AG04450 (cell line): ENCODE measurements at places on chromosomes 1 and 21.

DNA sequence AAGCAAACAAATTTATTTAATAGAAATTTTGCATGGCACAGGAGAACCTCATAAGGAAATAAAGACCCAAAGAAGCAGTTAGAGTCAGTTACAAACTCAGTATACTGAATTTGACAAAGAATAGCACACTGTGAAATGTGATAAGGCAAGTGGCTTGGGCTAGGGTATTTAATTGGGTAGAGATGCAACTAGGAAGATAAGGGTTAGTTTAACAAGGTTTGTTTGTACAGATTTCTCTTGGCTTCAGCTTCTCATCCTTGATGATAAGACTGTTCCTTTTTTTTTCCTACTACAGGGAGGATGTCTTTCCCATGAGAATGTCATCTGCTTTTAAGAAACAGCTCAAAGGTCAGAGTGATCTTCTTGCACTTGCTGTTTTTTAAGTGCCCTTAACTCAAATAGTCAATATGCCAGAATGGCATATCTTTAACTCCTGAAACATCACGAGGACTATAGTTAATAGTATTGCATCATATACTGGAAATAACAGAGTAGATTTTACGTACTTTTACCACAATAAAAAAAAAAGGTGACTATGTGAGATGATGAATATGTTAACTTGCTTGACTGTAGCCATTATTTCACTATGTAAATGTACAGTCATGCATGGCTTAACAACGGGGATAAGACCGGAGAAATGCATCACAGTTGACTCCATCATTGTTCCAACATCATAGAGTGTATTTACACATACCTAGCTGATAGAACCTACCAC is 9.2 kb upstream of the TRAF3IP3 start:
- DNase-seq = no peak

GRCh38 chr21:35779690-35780570 is 280.4 kb downstream of the SETD4 start:
- DNase-seq = peak; percentile 38

GRCh38 chr1:201180141-201180540 is 10.5 kb upstream of the IGFN1 start:
- DNase-seq = no peak

DNA sequence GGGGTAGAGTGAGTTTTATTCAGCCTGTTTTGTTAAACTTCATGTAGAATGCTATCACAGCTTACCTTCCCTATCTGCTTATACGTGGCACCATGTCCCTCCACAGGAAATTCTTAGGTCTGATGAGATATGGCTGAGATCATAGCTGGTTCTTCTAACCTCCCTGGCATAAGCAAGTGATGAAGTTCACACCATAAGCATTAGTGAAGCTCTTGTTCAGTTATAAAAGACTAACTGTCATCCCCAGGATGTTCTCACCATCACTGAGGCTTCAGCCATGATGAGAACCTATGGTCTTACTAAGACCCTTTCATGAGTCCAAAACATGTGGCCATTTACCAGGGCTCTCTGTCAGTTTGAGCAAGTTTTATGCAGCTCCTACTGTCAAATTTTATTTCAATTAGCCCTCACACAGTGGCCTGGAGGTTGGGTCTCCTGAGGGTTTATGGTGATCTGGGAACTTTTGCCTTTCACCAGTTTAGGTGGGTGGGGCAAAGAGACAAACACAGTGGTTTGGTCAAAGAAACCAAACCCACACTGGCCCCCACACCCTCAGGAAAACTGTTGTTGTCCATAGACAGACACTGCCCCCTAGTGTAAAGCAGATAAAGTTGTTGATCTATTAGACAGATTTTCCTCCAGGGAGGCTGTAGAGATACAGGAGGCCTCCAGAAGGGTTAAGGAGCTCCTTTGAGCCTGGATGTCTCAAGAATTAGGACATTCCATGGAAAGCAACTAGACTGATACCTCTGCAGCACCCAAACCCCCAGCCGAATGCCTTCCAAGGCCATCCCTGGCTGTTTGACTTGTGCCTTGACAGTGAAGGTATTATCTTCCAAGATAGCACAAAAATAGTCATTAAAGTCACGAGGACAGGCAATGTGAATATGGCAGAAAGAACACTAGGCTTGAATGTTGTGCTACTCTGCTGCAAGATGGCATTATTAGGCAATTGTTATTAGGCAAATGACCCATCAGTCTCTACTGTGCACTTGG is 5.0 kb downstream of the SLC22A15 start:
- no peak for DNase-seq

DNA sequence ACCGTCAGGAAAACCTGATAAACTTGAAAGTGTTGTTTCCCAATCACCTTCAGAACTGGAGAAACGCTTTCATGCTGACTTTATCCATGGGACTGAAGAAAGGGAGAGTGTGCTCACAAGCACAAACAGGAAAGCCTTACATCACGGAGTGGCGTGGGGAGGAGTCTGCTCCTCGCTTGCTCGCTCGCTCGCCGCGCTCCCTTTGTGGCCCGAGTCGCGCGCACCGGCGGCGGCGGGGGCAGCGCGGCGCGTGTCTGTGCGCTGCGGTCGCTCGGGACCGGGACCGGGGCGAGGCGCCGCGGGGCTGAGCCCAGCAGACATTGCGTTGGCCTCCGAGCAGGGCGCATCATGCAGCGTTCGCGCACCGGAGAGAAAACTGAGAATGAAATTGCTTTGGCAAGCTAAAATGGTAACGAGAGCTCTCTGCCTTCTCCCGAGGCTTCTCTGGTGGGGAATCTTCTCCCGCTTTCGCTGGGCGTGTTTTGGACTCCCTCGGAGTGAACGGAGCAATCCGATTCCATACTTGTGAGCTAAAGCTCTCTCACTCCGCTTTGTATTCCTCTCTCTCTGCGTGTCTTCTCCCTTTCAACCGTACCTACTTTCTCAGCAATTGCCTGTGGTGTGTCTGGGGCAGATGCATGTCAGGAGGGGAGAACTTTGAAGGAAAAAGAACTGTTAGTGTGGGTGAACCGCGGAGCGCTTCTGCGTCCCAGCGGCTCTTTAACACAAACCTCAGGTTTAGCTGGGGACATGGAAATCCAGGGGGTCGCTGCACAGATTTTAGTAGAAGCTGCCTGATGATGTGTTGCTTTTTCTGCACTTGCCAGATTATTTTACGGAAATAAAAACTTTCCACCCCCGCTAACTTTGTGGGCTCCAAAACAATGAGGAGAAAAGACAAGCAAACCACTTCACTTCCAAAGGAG is at the start of gene RGL1:
Gene RGL1, plus strand, starts transcription at position 205 of the 926 bp plus-strand sequence. Its CDS starts 178 bp downstream, at position 383.
- no peak for DNase-seq

- peak; percentile 74 for DNase-seq
These were observed 14.9 kb upstream of the IER5 start for GRCh38 chr1:181073638-181074037.

- DNase-seq = no peak
These were observed 29.5 kb upstream of the ABCG1 start for GRCh38 chr21:42189431-42189830.

DNA sequence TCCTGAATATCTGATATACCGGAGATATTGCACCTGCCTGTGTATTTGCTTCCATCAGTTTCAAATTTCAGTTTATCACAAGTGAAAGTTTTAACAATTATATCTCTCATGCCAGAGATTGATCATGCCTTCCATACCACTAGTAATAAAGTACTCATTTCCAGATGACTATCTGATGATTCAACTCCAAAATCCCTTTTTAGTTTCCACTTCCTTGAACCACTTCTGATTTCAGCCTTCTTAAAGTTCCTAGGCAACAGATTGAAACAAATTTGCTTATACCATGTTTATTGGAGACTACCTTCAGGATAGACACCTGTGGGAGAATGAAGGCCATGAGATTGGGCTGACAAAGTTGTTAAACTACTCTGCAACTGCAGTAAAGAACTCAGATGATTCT is 21.5 kb upstream of the COL11A1 start:
- DNase-seq = no peak

- no peak for DNase-seq
These were observed 26.9 kb downstream of the SOD1 start for GRCh38 chr21:31686272-31686915.

- no peak for DNase-seq
These were observed 74.2 kb upstream of the QSOX1 start for GRCh38 chr1:180080439-180080838.

GRCh38 chr21:44574457-44575306 is 1.2 kb downstream of the KRTAP10-4 start:
- DNase-seq = no peak

GRCh38 chr1:64934878-64935275 is 31.5 kb downstream of the JAK1 start:
- no peak for DNase-seq

DNA sequence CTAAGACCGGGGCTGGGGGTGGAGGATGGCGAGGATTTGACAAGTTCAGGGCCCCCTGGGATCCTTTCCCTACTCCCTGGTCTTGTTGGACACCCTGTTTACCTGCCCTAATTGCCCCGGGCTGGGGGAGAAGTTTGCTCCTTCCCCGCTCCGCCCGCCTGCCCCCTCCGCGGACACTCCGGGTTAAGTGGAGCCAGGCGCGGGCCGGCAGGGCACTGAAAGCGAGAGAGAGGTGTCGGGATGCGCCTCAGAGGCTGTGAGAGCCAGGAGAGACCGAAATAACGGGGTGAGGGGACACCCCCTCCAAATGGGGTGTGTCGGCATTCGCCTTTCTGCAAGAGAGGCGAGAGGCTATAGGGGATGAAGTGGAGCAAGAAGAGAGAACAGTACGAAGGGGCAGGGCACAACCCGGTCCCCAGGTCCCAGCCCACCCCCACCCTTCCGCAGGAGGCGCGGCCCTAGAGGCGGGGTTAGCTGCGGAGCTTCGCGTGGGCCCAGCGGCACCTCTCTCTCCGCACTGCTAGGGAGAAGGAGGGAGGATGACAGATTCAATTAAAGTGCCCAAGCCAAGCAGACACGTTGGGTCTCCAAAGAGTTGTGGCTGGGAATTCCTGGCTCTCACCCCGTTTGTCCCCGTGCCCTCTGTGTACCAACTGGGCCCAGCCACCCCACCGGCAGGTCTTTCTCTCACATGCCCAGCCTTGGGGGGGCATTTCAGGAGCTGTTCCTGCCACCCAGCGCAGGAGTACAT is 3.8 kb downstream of the EFNA3 start:
- no peak for DNase-seq

- no peak for DNase-seq
These were observed 225.7 kb upstream of the KCNK2 start for GRCh38 chr1:214856843-214857242.

DNA sequence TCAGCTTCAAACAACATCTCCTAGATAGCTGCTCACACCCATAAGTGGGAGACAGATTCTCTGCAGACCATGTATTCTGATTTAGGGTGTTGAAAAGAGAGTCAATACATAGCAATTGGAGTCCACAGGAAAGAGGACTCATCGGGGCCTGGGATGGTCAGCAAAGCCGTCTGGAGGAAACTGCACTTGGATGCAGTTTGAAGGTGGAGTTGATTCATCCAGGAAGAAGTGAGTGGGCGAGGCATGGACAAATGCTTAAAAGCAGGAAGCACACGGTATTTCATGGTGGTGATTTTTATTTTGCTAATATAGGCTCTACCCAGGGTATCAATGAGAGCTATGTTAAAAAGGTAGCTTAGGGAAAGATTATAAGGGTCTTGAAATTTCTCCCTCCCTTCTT is 36.8 kb upstream of the DIRAS3 start:
- no peak for DNase-seq

DNA sequence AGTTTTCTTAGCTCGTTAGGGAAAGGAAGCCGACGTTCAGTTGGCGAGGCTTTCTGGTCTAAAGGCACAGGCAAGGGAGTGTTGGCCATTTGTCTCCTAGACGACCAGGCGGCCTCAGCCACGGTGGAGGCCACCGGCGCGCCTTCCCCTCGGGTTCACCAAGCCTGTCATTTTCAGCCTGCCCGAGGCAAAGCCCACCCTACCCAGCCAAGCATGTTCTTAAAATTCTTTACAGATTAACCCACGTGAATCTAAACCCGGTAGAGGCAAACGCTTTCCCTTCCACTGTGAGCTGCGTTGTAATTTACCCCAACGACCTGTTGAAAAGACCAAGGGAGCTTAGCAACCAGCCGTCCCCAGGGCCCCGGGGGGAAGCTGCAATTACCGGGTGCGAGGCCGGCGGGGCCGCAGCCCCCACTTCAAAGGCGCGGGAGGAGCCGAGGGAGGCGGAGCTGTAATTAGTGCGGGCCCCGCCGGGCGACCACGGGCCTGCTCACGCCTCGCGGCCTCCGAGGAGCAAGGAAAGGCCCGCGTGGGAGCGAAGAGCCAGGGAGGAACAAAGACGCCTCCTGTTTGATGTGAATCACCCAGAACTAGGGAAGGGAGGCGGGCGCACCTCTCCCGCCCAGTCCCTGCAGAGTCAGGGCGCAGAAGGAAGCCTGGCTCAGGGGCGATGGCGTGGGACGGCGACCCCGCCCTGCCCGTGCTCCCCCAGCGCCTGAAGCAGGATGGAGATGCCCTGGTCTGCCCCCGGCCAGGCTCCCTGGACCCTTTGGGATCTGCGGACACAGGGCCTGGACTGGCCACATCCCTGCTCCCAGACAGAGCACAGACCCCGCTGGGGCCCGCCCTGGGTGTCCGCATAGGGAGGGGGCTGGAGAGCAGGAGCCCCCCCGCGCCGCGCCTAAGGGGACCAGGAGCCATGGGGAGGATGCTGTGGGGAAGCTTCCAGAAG is 12.1 kb upstream of the TSPEAR start:
- no peak for DNase-seq

DNA sequence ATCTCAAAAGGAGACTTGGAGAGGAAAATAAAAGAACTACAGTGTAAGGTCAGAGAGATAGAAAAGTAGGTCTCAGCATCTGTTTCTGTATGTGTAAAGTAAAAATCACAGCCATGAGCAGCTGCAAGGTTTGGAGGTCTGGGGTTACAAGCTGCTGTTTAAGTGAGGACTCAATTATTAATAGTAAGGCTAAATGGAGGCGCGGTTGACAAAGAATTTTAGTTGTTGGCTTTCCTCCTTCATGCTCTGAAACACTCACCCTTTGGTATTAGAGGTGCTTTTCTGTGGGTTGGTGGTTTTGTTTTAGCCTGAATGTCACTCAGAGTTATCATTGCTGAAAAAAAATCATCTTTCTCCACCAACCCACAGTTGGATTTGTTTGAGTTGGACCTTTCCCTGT is 59.8 kb upstream of the HAO2 start:
- no peak for DNase-seq

DNA sequence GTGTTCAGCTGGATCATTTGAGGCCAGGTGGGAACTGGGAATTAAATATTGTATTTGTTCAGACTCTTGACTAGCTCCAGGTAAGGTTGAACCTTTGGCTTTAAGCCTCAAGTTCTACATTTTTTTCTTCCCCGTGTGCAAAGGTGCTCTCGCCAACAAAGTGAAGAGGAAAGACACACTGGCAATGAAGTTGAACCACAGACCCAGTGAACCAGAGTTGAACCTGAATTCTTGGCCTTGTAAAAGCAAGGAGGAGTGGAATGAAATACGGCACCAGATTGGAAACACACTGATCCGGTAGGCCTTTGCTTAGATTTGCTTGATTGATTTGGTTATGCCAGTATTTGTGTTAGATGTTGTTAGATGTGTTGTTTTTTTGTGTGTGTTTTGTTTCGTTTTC is 25.5 kb upstream of the RCC1 start:
- DNase-seq = no peak

DNA sequence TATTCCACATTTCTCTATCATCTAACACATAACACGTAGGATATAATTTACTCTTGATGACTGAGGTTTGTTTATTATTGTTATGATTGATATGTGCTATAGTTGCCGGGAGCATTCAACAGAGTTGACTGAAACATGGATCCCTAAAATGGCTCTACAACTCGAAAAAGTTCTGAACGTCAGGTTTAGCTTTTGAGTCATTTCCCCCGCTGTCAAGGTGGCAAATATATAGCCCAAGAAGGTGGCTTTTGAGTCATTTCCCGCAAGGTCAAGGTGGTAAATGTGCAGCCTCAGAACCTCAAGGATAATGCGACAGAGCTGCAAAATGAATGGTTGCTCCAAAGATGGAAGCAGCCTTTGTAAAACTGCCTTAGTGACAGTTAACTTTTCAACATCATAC is 104.0 kb downstream of the NIBAN1 start:
- DNase-seq = no peak

GRCh38 chr1:89378001-89378400 is 14.1 kb downstream of the GBP6 start:
- no peak for DNase-seq
